ELF-1 (cell line): ENCODE measurements at places on chromosomes 7 and 10.

GRCh38 chr10:18000601-18001000 lies 48.9 kb downstream of the SLC39A12 start:
- no peak for DNase-seq

DNA sequence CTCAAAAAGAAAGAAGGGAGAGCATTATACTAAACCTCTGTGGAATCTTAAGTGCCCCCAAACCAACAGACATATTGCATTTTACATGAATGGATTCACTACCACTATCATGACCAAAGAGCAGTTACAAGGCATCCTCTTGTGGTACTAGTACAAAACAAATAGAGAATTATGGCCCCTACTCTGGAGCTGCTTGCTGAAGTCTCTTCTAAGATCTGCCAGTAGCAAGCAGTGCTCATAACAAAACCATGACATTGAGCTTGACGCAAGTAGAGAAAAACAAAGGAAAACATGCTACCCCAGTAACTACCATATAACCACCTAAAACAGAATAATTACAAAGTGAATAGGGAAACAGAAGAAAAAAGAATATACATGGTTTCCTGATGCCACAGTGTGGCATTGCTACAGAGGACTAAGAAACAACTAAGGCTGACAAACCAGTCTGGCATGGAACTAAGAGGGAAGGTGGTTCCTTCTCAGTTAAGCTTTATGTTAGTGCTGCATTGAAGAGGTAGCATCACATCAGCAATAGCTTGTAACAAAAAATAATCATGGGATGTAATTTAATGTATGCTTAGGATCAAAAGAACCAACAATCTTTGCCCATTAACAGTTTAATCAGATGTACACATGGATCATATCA lies 150.2 kb upstream of the AGR3 start:
- no peak for DNase-seq

DNA sequence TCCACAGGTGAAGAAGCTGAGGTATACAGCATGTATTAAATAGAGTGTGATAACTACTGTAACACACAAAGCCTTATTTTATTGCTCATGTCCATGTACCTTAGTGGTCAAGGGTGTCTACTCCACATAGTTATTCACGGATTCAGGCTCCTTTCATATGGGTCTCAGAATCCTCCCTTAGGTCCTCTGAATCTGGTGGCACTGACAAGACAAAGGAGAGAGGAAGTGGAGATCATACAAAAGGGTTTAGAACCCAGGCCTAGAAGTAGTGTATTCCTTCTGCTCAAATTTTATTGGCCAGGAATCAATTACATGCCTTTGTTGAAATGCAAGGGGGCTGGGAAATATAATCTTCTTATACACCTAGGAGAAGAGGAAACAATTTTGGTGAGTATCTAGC lies 164.6 kb downstream of the PTEN start:
- no peak for DNase-seq

DNA sequence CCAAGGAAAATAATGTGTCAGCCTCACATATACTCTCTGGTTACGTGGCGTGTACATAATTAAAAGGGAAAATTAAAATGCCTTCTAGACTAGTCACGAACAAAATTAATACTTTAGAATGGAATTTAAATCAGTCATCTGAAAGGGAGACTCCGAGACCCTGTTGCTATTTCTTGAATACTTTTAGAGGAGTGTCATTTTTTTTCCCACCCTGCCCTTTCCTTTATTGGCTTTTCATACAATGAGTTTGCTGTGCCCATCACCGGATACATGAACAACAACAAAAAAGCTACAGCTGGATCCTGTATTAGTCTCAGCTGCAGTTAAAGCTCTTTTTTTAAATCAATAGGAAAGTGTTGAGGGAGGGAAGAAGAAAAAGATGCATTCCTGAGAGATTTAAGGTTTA lies 20.1 kb downstream of the CYTH3 start:
- DNase-seq = no peak

- DNase-seq = no peak
Measured at GRCh38 chr7:1529383-1530116, 952 bp upstream of the MAFK start.

GRCh38 chr10:97553575-97554031 lies 19.0 kb upstream of the ANKRD2 start:
- peak; percentile 95 for DNase-seq
